Amniotic epithelial cell (primary cell): ENCODE measurements at places on chromosomes 16 and 17.
A peak's percentile ranks its signal among the peaks of the same experiment; 100 is the strongest.

DNA sequence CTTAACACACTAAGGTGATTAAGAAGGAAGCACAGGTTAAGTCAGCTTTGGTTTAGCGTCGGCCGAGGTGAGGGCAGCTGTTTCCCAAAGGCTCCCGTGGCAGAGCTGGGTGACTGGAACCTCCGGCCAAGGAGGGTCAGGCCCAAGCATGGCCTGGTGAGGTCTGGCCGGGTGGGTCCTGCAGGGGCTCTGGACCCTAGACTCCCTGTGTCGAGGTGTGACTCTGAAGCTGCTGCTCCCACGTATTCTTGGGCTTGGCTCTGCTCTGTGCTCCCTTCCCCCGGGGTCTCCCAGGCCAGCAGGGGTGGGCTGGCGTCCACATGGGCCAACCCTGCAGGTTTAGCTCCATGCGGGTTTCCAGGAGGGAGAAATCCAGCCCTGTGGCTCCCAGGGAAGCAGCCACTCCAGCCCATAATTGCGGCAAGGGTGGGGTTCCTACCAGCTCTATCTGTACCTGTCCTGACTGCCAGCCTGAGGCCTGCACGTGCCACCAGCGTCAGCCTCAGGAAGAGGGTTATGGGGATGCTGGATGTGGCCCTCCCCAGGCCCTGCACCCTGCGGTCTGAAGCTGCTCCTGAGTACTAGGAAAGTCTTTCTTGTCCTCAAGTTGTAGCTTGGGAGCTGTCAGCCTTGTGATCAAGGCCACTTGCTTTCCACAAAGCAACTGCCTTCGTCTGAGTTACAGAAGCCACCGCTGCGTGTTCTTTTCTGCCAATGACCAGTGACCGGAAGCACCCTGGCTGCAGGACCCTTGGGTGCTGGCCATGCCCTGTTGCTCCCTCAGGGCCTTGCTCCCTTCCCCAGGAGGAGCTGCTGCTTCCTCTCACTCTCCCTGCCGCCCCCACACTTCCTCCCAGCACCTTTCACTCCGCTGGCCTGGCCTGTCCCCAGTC is 4.8 kb downstream of the CDK5R1 start:
- DNase-seq = no peak

GRCh38 chr17:7191069-7191468 is 11.9 kb upstream of the ASGR1 start:
- no peak for DNase-seq

DNA sequence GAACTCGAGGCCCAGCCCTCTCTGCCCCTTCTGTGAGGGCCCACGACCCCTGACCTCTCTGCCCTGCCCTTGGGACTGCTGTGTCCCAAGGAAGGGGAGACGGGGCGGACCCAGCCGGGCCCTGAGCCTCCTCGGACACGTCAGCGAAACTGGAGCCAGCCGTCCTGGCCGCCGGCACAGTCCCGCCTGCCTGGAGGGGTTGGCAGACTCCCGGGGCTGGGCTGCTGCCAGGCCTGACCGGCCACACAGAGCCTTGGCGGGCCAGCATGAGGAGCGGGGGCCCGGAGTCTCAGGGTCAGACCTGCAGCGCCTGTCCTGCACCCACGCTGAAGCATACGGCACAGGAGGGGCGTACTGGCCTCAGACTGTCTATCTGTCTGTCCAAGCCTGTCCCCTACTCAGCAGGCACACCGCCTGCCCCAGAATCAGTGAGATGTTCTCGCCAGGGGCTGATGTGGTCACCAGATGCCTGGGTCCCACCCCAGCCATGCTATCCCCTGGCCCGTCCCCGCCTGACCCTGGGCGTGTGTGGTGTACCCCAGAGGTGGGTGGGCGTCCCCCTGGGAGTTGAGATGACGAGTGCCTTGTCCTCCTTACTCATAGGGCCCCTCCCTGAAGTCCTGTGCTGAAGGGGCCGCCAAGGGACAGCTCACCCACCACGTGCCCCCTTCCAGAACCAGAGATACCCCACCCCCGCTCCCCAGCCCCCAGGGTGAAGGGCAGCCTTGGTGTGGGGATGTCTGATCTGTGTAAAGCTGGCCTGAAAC is 4.7 kb downstream of the VASN start:
- DNase-seq = peak; percentile 72

DNA sequence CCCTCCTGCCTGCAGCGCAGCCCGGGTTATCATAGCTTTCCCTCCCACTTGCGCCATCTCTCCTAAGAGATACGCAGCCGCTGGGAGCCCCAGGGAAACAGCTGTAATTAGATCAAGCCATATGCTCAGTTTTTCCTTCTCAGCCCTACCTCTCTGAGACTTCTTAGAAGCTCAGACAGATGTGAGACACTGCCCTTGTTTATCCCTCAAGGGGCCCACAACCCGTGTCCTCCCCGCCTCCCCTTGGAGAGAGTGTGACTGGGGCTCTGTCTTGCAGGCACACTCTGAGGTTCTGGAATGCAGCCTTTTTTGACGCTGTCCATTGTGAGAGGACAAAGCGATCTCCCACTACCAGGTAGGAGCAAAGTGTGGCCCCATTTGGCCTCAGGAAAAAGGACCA is 31.2 kb downstream of the CIBAR2 start:
- no peak for DNase-seq

DNA sequence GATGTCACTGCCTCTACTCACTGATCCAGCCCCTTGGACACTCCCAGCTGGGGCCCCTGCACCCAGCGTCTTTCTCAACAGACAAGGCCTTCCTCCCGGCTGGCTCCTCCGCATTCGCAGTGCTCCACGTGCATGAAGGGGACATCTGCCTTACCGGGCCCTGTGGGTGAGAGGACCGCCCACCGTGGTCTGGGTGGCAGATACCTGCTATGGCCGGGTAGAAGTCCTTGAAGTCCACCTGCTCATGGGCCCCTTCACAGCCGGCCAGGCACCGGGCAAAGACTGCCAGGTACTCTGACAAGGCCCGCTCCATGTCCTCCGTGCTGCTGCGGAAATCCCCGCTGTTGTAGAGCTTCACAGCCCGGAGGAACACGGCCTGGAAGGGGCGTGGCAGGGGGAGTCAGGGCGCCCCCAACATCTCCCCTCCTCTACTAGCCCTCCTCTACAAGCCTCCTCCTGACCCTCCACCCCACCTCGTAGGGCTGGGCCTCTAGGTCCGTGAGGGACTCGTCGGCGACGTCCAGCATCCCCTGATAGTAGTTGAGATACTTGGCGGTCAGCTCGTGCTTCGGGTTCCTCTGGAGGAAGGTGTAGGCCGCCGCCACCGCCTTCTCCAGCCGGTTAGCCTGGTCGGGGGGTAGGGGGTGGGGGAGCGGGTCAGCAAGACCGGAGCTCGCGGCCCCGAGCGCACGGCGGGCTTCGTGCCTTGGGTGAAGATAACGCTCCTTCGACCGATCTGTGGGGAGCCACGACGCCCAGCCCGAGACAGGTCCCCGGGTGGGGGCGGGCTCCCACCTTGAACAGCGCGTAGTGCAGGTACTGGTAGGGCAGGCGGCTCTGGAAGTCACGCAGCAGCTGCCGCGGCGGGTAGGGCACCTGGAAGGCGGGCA is 845 bp downstream of the P3H4 start:
- no peak for DNase-seq

DNA sequence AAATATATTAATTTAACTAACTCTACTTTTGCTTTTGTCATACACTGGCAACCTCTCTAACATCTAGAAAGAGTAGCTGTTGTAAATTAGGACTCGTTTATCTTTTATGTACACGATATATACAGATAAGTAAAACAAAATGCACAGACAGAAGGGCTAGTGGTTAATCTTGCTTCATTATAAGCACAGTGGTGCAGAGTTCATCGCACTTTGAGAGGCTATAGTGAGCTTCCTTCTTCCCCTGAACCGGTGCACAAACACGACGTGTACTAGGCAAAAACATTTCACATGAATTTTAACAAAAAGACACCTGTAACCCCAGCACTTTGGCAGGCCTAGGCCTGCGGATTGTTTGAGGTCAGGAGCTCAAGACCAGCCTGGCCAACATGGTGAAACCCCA is 10.4 kb upstream of the GOT2 start:
- DNase-seq = no peak

DNA sequence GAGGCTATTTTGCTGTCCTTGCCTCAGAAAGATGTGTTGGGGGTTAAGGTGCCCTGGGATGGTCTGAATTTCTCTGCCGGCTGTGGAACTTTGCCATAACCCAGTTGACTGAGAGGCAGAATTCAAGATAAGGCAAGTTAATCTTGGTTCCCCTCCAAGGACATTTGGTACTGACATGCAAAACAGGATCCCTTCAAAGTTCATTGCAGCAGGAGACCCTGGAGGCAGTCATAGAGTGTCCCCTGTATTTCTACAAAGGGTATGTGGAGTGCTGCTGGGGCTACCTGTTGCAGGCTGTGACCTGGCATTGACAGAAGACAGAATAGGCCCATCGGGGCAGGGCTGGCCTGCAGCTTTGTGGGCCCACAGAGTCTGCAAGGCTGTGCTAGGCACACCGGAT is 135.6 kb upstream of the IRX3 start:
- peak; percentile 15 for DNase-seq

- no peak for DNase-seq
Observed at GRCh38 chr16:78170494-78170933, 71.1 kb downstream of the WWOX start.

DNA sequence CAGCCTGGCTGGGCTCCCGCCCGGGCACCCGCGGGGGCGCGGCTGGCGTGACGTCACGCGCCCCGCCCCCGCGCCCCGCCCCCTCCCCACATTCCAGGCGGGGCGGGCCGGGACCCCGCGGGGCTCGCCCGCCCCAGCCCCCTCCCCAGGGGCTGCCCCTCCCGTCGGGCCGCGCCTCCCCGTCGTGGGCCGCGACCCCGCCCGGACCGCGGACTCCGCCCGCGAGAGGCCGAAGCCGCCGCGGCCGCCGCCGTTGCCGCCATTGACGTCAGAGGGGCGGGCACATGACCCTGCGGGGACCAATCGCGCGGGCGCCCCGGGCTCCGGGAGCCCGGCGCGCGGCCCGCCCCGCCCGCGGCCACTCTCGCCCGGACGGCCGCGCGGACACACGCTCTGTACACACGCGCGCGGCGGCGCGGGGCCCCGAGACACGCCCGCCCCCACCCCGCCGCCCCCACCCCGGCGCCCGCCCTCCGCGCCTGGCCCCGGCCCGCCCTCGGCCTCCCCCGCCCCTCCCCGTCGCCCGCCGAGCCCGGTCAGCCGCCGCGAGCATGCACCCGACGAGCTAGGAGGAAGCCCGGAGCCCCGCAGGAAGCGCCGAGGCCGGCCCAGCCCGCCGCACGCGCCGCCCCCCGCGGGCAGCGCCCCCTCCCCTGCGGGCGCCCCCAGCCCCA is at the start of gene CMIP:
Gene CMIP (plus strand): TSS at position 361 of the 674 bp plus-strand sequence.
- DNase-seq = peak; percentile 63

GRCh38 chr17:47843391-47843730 is 2.3 kb upstream of the SCRN2 start:
- DNase-seq = no peak

DNA sequence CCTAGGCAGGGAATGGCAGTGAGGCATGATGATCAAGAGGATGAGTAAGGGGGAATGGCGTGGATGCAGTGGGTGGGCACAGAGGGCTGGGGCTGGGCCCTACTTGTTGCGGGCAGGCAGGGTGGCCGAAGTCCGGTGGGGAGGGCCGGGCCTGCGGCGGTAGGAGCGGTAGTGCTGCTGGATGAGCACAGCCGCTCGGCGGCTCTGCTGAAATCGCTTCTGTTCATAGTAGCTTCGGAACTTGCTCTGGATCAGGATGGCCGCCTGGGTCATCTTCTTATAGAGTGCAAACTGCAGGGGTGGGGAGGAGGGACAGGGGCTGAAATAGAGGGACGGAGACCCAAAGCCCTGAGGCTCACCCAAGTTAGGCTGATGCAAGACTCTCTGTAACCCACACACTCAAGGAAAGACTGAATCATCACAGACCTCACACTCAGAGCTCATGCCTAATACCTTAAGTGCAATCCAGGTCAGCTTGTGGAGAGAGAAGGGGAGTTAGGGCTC is 1.5 kb upstream of the SPAG7 start:
- peak; percentile 95 for DNase-seq

DNA sequence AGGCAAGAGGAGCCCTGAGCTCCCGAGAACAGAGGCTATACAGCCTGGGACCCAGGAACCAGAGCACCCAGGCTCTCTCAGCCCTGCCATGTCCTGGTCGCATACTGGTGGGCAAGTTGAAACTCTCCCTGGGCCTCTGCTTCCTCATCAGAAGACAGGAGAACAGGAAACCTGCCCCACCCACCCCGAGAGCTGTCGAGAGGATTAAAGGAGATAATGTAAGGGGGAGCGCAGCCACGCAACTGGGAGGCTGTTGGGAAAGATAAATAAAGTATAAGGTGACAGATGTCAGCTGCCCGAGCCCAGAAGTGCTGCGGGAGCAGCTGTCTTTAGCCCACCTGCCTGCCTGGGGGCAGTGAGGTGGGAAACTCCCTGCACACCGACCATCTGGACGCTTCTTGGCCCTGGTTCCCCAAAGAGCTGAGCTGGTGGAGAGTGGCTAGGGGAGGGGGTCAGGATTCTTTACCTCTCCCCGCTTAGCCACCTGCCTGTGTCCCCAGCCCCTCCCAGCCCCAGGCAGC is 6.8 kb downstream of the KIF19 start:
- DNase-seq = no peak

- peak; percentile 69 for DNase-seq
Observed at GRCh38 chr17:28492352-28493310, 13.5 kb upstream of the FOXN1 start.

GRCh38 chr17:34709158-34709754 is 129.9 kb downstream of the TMEM132E start:
- no peak for DNase-seq

DNA sequence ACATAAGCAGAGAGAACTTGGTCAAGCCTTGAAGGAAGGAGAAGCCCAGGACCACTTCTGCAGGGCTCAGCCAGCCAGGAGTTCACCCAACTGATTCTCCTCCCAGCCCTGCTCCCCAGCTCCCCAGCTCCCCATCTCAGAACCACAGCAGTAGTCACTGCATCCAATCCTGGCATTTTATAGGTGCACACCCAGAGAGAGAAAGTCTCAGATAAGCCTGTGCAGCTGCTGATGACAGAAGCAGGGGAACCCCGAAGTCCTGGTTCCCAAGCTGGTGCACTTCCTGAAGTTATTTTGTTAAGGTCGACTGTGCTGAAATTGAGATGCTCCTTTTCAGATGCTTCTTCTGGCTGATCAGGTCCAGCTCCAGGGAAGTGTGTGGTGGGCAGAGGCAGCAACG is 6.6 kb downstream of the RNF112 start:
- no peak for DNase-seq

- no peak for DNase-seq
Observed at GRCh38 chr17:60754057-60754604, 76.5 kb downstream of the BCAS3 start.

- no peak for DNase-seq
Observed at GRCh38 chr17:34601416-34601815, 22.0 kb downstream of the TMEM132E start.
